ENCODE measurements at places on chromosomes 7 and 10.

DNA sequence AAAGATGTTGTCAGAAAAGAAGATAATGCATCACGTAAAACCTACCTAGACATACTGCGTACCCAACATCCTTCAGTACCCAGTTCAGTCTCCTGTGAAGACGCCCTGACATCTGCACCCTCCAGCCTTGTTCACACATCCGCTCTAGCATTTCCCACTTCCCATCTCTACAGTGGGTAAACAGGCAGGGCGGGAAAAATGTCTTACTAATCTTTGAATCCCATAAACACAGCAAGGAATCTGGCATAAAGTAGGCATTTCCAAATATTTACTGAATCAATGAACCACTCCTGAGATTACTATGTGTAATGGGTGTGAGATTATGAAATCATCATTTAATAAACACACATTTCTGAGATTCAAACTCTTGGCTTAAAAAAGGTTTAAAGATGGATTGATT is 132.8 kb downstream of the GLI3 start:
- no peak for DNase-seq

- no peak for DNase-seq
These were observed 90.6 kb downstream of the PIP4K2A start for GRCh38 chr10:22623633-22624253.

- DNase-seq = no peak
These were observed 277.8 kb upstream of the NEBL start for GRCh38 chr10:21174715-21175495.

GRCh38 chr10:17201794-17202116 is 283 bp upstream of the TRDMT1 start:
- DNase-seq = no peak

DNA sequence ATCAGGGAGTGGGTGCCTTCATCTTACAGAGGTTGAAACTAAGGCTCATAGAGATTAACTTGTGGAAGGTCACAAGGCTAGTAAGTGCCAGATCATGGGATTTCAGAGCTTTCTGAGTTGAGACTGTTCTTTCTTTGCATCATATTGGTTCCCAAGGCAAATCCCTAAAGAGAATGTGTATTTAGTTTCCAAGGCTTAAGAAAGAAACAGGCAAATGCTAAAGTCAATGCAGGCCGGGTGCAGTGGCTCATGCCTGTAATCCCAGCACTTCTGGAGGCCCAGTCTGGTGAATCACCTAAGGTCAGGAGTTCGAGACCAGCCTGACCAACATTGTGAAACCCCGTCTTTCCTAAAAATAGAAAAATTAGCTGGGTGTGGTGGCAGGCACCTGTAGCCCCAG is 19.8 kb downstream of the CDK1 start:
- DNase-seq = no peak

- no peak for DNase-seq
These were observed 223.3 kb upstream of the HGF start for GRCh38 chr7:81993186-81993585.

DNA sequence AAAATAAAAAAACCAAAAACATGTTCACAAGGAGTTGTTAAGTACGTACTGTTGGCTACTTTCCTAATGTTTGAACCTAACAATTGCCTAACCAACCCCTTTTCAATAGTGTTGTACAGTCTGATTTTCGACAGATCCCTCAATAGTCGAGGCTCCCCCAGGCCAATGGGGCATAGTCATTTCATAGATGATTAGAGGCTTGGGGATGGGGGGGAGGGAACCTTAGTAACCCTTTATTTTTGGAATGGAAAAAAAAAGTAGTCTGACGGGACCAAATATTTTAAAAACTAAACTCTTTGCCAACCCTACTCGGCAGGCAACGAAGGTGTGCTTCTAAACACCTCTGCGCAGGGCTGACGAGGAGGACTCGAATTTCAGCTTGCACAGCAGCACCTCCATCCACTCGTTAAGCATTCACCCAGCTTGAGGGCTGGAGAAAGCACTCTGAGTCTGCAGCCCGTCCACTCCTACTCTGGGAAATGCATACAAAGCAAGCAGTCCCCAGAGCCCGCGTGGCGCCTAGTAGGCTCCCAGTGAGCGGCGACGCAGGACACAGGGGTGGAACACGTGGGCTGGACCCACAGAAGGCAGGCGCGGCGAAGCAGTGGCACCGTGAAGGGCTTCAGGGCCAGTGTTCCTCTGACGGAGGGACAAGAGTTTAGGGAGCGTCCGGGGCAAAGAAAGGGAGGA is 899 bp downstream of the PUS7 start:
- DNase-seq = no peak
